ENCODE measurements at places on chromosomes 6 and 20. TPM values are rescaled to one million over a fixed set of nuclear protein-coding genes. Genes with fewer than 3 reads are reported as not detected.

GRCh38 chr20:51271931-51272330 is 249.0 kb upstream of the KCNG1 start:
- H3K4me3 ChIP-seq: no peak overlapping the region
- no peaks in the 10 kb centered on the region for H3K36me3 ChIP-seq
- H3K27ac ChIP-seq: no peak overlapping the region
- peaks cover 5% of the 10 kb centered on the region for H3K27me3 ChIP-seq
- peaks cover 7% of the 10 kb centered on the region for H3K4me1 ChIP-seq
- no peak for DNase-seq

The TREM1 gene
- 0.19 TPM for total RNA-seq

The LBP gene
- total RNA-seq: not detected

The GABRR1 gene
- total RNA-seq: not detected

The AVP gene
- total RNA-seq: not detected

All from heart left ventricle (tissue), 16 donors.